ENCODE measurements at places on chromosomes 13 and 19. TPM values are rescaled to one million over a fixed set of nuclear protein-coding genes. Genes with fewer than 3 reads are reported as not detected.

DNA sequence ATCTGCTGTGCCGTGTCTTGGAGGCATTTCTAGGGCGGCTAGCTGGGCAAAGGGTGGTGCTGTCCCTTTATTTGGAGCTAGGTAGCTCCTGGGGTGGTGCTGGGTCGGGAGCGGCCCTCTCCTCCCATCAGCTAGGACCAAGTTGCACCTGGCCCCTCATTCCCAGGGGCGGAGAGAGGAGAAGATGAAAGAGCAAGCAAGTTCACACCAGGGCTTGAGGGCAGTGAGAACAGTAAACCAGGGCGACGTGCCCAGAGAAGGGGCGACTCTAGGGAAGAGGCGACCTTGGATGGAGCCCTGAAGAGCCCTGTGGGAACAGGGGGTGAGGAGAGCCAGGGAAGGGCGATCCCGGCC lies 17.0 kb upstream of the KCNN1 start:
- H3K4me1 ChIP-seq = peaks cover 12% of the 10 kb centered on the region
- H3K4me3 ChIP-seq = no peak overlapping the region
- no peaks in the 10 kb centered on the region for H3K36me3 ChIP-seq
- no peak for DNase-seq
- H3K27me3 ChIP-seq = peaks cover 32% of the 10 kb centered on the region
- no peak overlapping the region for H3K27ac ChIP-seq

DNA sequence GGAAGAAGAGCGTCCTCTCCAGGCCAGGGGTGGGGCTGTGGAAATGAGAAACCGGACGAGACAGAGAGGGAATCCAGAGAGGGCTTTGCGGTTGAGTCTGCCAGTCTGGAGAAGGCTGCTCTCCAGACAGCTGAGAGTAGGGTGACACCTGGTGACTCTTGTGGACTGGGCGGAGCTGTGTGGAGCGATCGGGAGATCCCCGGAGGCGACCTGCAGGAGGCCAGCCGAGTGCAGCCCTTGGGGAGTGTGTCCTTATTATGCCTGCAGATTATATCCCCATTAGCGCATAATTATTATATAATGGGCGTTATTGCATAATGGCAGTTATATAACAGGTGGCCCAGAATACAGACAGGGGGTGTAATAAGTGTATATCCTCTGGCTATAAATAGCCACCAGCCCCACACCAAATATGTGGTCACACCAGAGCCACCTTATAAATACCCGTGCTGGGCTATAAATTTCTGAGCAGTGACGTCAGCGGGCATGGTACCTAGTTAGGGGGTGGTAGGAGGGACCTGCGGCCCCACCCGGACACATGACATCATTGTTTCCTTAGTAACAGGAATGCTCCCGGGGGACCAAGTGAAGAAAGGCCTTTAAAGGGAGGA lies 41.2 kb downstream of the NFIX start:
- peaks cover 98% of the 10 kb centered on the region for H3K4me1 ChIP-seq
- peak overlapping the region; percentile 95 for H3K27ac ChIP-seq
- peaks cover 4% of the 10 kb centered on the region for H3K27me3 ChIP-seq
- DNase-seq = peak; percentile 47

DNA sequence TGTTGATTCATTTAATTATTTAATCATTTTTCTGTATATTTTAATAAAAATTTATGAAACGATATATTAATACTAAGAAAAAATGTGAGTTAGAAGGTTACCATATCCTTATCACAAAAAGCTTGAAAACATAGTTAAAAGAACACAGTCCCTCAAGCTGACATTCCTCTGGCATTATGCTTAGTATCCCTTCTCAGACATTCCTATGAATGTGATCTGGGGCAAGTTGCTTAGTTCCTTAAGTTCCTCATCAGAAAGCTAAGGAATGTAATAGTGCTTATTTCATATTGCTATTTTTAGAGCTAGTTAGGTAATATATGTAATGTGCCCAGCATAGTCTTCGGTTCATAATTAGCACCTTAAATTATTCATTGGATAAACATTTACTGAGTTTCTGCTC lies 122.8 kb downstream of the MTUS2 start:
- peaks cover 2% of the 10 kb centered on the region for H3K27me3 ChIP-seq
- no peak overlapping the region for H3K4me3 ChIP-seq
- H3K27ac ChIP-seq = no peak overlapping the region
- no peak for DNase-seq
- no peaks in the 10 kb centered on the region for H3K36me3 ChIP-seq

- DNase-seq = peak; percentile 51
- peak overlapping the region; percentile 99 for H3K4me3 ChIP-seq
- peak overlapping the region; percentile 90 for H3K27ac ChIP-seq
- H3K4me1 ChIP-seq = peaks cover 72% of the 10 kb centered on the region
- H3K36me3 ChIP-seq = peaks cover 37% of the 10 kb centered on the region
These were observed 927 bp downstream of the COL4A2 start for GRCh38 chr13:110307767-110308655.

GRCh38 chr19:8722032-8722431 lies 598 bp downstream of the OR2Z1 start:
- peaks cover 9% of the 10 kb centered on the region for H3K36me3 ChIP-seq
- peaks cover 3% of the 10 kb centered on the region for H3K27me3 ChIP-seq
- H3K4me3 ChIP-seq = no peak overlapping the region
- DNase-seq = no peak

DNA sequence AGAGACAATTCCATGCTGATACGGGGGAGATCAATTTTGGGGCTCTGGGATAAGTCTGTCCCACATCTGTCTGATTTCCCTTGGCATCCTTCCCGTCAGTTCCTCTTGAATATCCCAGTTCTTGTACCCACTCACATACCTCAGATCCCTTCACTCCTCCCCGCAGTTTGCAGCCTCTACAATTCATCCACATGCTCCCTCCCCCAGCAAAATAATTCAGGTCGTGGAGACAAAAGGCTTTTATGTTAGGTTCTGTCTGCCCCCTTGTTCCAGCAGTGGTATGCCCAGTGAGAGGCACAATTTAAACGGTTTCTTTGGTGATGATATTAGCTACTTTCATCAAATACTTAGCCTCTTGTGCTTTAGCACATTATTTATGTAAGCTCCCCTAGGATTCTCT lies 9.6 kb downstream of the RPS16 start:
- DNase-seq = no peak
- H3K27me3 ChIP-seq = peaks cover 14% of the 10 kb centered on the region
- peaks cover 9% of the 10 kb centered on the region for H3K36me3 ChIP-seq
- H3K27ac ChIP-seq = no peak overlapping the region
- H3K4me3 ChIP-seq = no peak overlapping the region

GRCh38 chr13:100596516-100596915 lies 7.9 kb upstream of the GGACT start:
- peaks cover 5% of the 10 kb centered on the region for H3K27me3 ChIP-seq
- no peak overlapping the region for H3K4me3 ChIP-seq
- H3K36me3 ChIP-seq = no peaks in the 10 kb centered on the region
- DNase-seq = no peak

GRCh38 chr13:20363603-20364002 lies 131.5 kb upstream of the GJB6 start:
- peaks cover 26% of the 10 kb centered on the region for H3K27me3 ChIP-seq
- no peaks in the 10 kb centered on the region for H3K36me3 ChIP-seq
- no peak for DNase-seq

DNA sequence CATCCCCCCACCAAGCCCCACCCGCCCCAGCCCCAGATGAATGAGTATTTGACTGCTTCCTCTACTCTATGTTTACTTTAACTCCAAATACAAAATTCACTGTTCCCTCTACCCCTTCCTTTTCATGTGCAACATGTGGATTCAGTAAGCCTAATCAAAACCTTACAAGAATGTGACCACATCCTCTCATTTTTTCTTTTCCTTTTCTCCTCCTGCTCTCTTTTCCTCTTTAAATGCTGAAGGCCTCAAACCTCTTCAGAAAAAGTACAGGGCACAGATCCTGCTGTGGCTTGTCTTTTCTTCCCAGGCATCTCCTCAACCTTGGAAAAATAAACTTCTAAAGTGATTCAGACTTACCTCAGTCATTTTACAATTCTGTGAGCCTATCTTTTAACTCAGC lies 119.0 kb downstream of the MYCBP2 start:
- peak overlapping the region; percentile 95 for H3K27ac ChIP-seq
- H3K36me3 ChIP-seq = peaks cover 37% of the 10 kb centered on the region
- H3K4me3 ChIP-seq = peak overlapping the region; percentile 67
- DNase-seq = peak; percentile 68

GRCh38 chr13:92187378-92187989 lies 789.1 kb downstream of the GPC5 start:
- H3K27ac ChIP-seq = no peak overlapping the region
- peak; percentile 3 for DNase-seq
- H3K4me3 ChIP-seq = no peak overlapping the region
- H3K36me3 ChIP-seq = no peaks in the 10 kb centered on the region

- no peaks in the 10 kb centered on the region for H3K36me3 ChIP-seq
- H3K27ac ChIP-seq = no peak overlapping the region
- no peak overlapping the region for H3K4me3 ChIP-seq
- DNase-seq = no peak
These were observed 11.0 kb upstream of the EPS15L1 start for GRCh38 chr19:16482745-16483144.

DNA sequence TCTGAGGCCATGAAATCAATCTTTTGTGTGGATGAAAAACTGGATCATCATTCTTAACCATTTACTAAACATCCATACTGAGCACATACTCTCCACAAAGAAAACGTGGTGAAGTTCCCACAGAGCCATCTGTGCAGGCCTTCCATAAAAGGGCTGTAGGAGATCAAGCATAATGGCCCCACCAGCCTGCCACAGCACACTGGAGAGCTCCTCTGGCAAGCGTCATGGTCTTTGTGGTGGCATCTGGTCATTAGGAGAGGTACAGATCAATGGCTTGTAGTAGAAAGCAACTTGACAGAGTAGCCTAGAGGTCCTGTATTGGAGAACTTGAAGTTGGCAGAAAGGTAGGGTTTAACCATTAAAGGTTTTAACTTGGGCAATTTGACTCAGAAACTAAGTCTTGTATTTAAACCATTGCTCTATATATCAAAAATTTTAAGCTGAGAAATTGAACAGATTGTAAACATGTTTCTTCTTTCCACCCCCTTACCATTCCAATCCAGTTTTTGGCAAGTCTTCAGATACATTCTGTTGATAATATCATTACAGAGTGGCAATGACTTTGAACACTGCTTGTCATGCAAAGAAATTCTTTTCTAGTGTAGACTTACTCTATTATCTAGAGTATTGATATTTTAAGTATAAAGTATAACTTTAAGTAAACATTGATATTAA lies 128.3 kb downstream of the LMO7 start:
- peaks cover 32% of the 10 kb centered on the region for H3K27me3 ChIP-seq
- peaks cover 57% of the 10 kb centered on the region for H3K36me3 ChIP-seq
- H3K4me1 ChIP-seq = peaks cover 90% of the 10 kb centered on the region
- DNase-seq = no peak
- H3K4me3 ChIP-seq = peak overlapping the region; percentile 49
- peak overlapping the region; percentile 45 for H3K27ac ChIP-seq

- no peaks in the 10 kb centered on the region for H3K27me3 ChIP-seq
- peak overlapping the region; percentile 89 for H3K27ac ChIP-seq
- peak overlapping the region; percentile 85 for H3K4me3 ChIP-seq
- H3K4me1 ChIP-seq = peaks cover 75% of the 10 kb centered on the region
These were observed 107.9 kb upstream of the SLC7A1 start for GRCh38 chr13:29703421-29703820.

DNA sequence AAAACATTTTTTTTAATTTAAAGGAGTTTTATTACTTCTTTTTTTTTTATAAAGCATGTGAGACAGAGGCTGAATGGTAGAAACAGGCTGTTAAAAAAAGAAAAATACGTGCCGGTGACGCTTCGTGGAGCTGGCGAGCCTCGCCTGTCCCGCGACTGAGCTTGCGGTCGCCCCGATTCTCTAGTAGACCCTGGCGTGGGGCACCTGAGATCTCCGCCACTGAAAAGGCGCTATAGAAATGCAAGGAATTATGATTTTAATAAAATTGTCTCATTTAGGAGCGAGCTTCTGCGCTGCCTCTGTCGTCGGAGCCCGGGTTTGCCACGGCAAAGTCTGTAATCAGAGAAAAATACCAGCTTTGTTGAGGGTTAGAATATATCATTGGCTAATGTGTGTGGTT lies 18.4 kb downstream of the NFIX start:
- peak overlapping the region; percentile 95 for H3K4me3 ChIP-seq
- H3K27me3 ChIP-seq = no peaks in the 10 kb centered on the region
- H3K4me1 ChIP-seq = peaks cover 44% of the 10 kb centered on the region
- peaks cover 4% of the 10 kb centered on the region for H3K36me3 ChIP-seq
- peak overlapping the region; percentile 99 for H3K27ac ChIP-seq

DNA sequence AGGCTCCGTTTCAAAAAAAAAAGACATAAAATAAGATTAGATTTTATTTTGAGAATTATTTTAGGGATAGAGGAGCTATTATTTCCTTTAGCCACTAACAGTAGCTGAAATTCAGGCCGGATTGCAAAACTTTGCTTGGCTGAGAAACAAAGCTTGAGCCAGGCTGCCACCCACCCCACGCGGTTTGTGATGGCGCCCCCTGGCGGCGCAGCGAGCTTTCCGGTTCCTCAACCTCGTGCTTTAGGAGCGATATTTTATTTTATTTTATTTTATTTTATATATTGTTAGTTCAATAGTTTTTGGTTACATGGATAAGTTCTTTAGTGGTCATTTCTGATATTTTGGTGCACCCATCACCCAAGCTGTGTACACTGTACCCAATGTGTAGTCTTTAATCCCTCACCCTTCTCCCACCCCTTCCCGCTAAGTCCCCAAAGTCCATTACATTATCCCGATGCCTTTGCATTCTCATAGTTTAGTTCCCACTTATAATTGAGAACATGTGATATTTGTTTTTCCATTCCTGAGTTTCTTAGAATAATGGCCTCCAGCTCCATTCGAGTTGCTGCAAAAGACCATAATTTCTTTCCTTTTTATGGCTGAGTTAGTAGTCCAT lies 19.8 kb upstream of the CEACAM4 start:
- H3K27ac ChIP-seq = no peak overlapping the region
- no peak overlapping the region for H3K4me3 ChIP-seq
- no peaks in the 10 kb centered on the region for H3K36me3 ChIP-seq
- DNase-seq = no peak

DNA sequence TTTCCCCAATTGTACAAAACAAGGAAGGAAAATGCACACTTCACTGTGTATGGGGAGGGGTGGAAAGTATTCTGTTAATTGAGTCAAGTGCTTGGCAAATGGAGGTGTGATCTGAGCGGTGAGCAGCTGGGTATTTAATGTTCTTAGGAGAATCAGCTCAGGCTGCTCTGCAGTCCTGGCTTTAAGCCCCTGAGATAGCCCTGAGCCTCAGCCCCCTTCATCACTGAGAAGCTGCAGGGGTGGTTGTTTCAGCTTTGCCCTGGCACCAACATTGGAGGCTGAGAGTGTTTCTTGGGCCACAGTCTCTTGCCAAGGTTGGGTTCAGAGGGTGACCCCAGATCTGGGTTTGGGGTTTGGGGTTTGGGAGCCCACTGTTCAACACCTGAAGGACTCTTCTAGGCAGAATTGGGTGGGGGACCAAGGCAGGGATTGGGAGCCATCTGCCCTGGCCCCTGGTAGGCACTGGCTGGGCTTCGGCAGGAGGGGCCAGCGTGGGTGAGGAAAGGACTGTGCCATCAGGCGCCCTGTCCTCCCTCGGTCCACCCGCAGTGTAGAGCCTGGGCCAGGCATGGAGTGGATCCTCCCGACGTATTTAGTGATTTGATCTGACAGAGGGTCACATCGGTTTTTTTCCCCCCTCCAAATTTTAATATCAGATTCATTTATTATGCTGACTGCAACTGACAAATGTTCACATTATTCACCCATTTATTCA lies 66.7 kb upstream of the ZNF536 start:
- H3K4me3 ChIP-seq = no peak overlapping the region
- H3K36me3 ChIP-seq = no peaks in the 10 kb centered on the region
- no peak overlapping the region for H3K27ac ChIP-seq
- H3K4me1 ChIP-seq = no peaks in the 10 kb centered on the region
- no peak for DNase-seq

The CEACAM21 gene
- not detected for total RNA-seq

The ZNF562 gene
- 21.9 TPM for total RNA-seq

The ANGPTL4 gene
- 4.4 TPM for total RNA-seq

The ATCAY gene
- total RNA-seq = not detected

The PDX1 gene
- not detected for total RNA-seq

The MIER2 gene
- 37.1 TPM for total RNA-seq

The CLDND2 gene
- total RNA-seq = 0.60 TPM

The CRB3 gene
- not detected for total RNA-seq

The GPR183 gene
- total RNA-seq = not detected

Measured in HFFc6 (cell line).